Stimulated activated CD4-positive, alpha-beta T cell treated with anti-CD3 and anti-CD28 coated beads, Interleukin-4, amount 100 ng/mL, for 1 hour (primary cell): ENCODE measurements at places on chromosomes 12 and 14.

DNA sequence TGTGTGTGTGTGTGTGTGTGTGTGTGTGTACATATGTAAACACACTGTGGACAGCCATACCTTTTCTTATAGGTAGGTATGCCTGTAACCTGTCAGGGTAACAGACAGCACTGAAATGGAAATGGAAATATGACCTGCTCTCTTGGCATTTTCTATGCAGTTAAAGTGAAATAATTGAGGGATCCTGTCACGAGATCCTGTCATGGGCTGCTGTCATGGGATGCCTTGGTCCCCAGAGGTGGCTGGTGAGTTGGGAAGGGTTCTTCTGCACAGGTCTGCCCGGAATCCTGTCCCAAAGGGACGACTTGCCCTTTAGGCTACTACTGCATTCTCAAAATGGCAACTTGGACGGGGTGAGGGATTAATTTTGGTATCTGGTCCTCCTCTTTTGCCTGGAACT lies 47.3 kb downstream of the ELK3 start:
- DNase-seq = no peak

DNA sequence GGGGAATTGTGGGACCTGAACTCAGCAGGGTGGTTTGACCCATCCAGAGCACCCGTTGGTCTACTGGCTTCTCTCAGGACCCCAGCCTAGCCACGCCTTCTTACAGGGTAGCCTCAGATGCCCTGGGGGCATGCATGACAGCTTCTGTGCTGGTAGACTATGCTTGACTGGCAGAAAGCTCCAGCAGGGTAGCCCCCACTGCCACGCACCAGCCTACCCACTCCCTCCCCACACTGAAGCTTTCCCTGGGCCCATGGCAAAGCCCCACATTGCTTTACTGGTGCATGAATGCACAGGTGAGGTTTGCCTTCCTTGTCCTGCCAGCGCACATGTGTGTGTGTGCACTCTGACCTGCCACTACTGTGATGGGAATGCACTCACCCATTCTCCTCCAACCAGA lies 772.2 kb downstream of the LRFN5 start:
- no peak for DNase-seq

GRCh38 chr14:67512463-67513310 lies 20.4 kb upstream of the PLEKHH1 start:
- DNase-seq = no peak

- no peak for DNase-seq
Measured at GRCh38 chr14:71117839-71118743, 210.8 kb downstream of the PCNX1 start.
